ENCODE measurements at places on chromosomes 12 and 14. TPM values are rescaled to one million over a fixed set of nuclear protein-coding genes. Genes with fewer than 3 reads are reported as not detected.
A peak's percentile ranks its signal among the peaks of the same experiment; 100 is the strongest.

Gene GXYLT1
- 8.4 TPM for total RNA-seq

Gene WNT1
- total RNA-seq, result 0.87 TPM

DNA sequence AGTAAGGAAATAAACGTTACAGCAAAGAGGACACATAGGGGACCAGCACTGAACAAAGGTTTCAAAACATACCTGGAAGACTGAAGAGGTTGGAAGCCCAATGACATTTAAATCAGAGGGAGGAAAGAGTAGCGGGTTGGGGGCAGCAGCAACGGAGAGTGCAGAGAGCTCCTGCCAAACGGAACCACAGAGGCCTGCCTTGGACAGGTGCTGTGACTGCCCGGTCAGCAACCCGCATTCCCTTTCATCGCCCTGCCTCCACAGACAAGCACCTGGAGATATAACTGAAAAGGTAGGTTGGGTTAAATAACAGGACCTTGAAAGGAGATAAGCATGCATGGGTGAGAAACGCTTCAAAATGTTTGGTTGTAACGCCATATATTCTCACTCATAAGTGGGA, 92.8 kb upstream of the SLC38A4 start:
- no peak for DNase-seq
- no peaks in the 10 kb centered on the region for H3K36me3 ChIP-seq
- no peak overlapping the region for H3K27ac ChIP-seq
- peaks cover 4% of the 10 kb centered on the region for H3K27me3 ChIP-seq

DNA sequence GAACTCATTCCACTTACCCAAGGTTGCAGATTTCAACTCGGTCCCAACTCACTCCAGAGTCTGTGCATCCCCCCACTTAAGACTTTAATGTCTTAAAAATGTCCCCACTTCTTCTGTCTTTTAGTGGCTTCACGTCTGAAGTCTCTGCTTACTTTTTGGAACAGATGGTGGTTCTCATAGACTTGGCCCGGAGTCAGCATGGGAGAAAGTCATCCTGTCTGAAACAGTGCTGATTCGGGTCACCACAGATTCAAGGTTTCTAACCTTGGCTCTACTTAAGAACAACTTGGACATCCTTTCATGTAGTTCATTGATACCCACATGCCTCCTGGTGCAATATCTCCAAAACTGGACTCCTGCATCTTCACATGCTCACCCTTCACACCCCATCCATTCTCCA, 26.0 kb downstream of the CHST11 start:
- peaks cover 93% of the 10 kb centered on the region for H3K4me1 ChIP-seq
- H3K27me3 ChIP-seq, result no peaks in the 10 kb centered on the region
- DNase-seq, result no peak
- peak overlapping the region; percentile 3 for H3K27ac ChIP-seq
- H3K4me3 ChIP-seq, result no peak overlapping the region

- H3K4me3 ChIP-seq, result no peak overlapping the region
- DNase-seq, result no peak
- H3K27me3 ChIP-seq, result peaks cover 15% of the 10 kb centered on the region
- H3K27ac ChIP-seq, result no peak overlapping the region
- no peaks in the 10 kb centered on the region for H3K36me3 ChIP-seq
- H3K4me1 ChIP-seq, result peaks cover 8% of the 10 kb centered on the region
Observed at GRCh38 chr12:108955225-108955835, 65.5 kb downstream of the SVOP start.

DNA sequence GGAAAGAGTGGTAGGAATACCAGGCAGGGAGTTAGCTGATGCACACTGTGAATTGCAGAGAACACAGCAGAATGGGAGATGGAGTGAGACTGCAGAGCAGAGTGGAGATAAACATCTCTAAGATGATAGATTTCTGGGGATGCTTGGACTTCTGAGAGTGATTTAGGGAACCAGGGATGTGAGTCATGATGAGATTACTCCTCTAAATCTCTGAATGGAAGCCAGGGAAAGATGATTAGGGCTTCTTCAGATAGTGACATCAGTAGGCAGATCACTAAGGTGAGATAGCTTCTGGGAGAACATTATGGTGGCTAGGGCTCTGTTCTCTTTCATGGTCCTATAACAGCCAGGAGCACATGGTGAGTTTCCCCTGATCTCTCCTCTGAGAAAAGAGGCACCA, 501.5 kb upstream of the USP15 start:
- no peaks in the 10 kb centered on the region for H3K27me3 ChIP-seq
- H3K4me1 ChIP-seq, result no peaks in the 10 kb centered on the region
- no peaks in the 10 kb centered on the region for H3K36me3 ChIP-seq
- H3K27ac ChIP-seq, result no peak overlapping the region
- DNase-seq, result no peak

- peaks cover 98% of the 10 kb centered on the region for H3K27me3 ChIP-seq
- no peak overlapping the region for H3K27ac ChIP-seq
- peaks cover 3% of the 10 kb centered on the region for H3K4me1 ChIP-seq
- no peak overlapping the region for H3K4me3 ChIP-seq
Observed at GRCh38 chr14:36658123-36659009, 3.3 kb upstream of the PAX9 start.
